Ovary (tissue), 10 donors: ENCODE measurements at places on chromosomes 13 and 19.

GRCh38 chr13:86689911-86690310, 890.7 kb upstream of the SLITRK6 start:
- no peak for DNase-seq

GRCh38 chr13:21944610-21945009, 273.7 kb downstream of the FGF9 start:
- no peak for DNase-seq

DNA sequence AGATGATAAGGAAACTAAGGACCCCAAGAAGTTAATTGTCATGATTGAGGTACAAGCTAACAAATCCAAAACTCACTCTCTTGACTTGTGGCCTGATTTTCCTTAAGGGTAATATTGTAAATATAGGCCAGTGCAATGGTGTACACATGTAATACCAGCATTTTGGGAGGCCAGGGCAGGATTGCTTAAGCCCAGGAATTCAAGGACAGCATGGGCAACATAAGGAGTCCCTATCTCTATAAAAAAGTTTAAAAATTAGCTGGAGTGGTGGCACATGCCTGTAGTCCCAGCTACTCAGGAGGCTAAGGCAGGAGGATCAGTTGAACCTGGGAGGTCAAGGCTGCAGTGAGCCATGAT, 28.7 kb upstream of the GARRE1 start:
- DNase-seq, result no peak

DNA sequence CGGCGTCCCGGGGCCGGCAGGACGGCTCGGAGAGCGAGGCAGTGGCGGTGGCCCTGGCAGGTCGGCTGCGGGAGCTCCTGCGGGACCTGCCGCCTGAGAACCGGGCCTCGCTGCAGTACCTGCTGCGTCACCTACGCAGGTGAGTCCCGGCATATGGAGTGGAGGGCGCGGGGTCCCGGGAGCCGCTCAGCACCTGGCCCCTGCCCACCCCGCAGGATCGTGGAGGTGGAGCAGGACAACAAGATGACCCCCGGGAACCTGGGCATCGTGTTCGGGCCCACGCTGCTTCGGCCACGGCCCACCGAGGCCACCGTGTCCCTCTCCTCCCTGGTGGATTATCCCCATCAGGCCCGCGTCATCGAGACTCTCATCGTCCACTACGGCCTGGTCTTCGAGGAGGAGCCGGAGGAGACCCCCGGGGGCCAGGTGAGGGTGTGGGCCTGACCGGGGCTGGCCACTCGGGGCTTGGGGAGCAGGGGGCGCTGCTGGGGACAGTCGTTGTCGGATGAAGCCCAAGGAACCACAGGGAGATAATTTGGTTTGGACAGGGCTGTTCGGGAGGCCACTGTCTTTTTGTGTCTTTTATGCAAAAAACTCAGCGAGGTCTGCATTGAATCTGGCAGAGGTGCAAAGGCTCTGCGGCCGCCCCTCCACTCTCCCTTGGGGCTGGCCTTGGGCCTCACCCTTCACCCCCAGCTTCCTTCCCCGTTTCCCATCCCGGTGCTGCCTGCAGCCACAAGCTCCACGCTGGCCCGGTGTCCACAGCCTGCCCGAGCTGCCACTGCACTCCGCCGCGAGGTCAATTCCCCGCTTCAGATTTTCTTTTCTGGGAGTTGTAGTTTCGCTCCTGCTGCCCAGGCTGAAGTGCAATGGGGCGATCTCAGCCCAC, 12.0 kb downstream of the POLR2E start:
- no peak for DNase-seq

GRCh38 chr19:51602189-51602854, 27.9 kb downstream of the SIGLEC5 start:
- DNase-seq, result no peak

DNA sequence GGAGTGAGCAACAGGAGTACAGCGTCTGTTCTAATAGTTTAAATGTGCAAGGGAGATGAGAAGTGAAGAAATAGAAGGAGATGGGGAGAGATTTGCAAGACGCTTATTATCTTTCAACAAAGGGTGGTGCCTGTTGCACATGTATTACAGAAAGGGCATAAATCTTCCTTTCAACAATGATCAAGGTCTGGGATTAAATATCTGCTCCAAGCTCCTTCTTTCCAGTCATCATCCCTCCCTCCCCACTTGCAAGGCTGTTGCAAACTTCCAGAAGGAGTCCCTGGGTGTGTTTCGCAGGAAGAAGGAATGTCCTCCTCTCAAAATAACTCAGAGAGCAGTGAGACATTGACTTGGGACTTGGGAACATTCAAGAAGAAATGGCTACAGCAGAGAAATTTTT, 63.5 kb upstream of the MYCBP2 start:
- DNase-seq, result no peak

- DNase-seq, result no peak
Observed at GRCh38 chr13:97276862-97277269, 54.7 kb downstream of the MBNL2 start.
